ENCODE measurements at places on chromosomes 16 and 17.

DNA sequence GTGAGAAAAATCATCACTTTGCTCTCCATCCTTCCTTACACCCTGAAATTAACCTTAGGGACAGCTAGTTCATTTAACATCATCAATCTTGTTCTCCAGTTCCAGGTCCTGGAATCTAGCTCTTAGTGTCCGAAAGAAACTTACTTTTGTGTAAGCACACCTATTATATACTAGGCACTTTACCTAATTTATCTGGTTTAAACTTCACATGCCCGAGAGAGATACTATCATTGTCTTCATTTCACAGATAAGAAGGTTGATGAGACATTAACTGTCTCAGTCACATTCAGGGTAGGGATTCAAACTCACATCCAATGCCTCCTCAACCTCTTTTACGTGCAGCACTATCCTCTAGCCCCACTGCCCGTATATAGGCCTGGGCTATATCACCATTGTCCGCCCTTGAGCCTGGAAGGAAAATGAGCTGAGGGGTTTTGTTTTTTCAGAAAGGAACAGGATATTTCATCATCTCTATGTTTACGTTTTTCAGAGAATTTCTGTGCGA is 501 bp upstream of the AP2B1 start:
- no peak for DNase-seq

DNA sequence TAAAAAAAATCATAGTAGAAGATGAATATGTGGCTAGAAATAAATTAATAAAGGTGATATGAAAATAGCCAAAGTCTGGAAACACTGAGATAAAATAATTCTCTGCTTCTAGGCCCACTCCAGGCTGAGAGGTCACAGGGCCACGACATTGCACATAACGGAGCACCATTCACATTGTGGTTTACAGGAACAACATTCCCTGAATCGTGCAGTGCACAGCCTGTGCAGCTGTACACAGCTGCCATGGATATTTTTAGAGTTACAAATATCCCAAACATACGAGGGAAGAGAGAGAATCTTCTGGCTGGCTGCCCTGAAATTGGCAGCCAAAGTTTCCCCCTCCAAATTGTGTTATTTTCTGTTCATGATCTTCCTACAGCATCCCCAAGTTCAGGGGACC is 68.8 kb downstream of the GSG1L start:
- no peak for DNase-seq

- DNase-seq, result no peak
These were observed 20.2 kb downstream of the ENPP7 start for GRCh38 chr17:79750650-79751545.

- no peak for DNase-seq
These were observed 5.6 kb downstream of the PLEKHG4 start for GRCh38 chr16:67284699-67285646.

GRCh38 chr17:83204230-83204725 is 124.9 kb downstream of the METRNL start:
- no peak for DNase-seq

DNA sequence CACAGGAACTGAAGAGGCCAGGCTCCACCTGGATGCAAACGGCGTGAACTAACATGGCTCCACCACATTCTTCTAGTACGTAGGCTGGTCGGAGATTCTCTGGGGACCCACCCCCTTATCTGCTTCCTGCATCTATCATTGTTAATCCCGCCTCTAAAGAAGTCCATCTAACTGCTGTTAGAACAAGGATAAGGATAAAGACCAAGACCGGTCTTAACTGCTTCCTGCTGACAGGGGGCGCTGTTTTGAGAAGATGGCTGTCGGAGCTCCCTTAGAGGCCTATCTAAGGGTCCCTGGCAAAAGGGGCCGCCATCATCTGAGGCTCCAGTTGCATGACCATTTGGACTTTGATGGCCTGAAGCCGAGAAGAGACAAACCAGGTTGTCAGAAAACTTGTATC is 25.8 kb upstream of the TNFSF12 start:
- peak; percentile 8 for DNase-seq

GRCh38 chr16:1645914-1646525 is 32.1 kb upstream of the JPT2 start:
- DNase-seq, result peak; percentile 22

DNA sequence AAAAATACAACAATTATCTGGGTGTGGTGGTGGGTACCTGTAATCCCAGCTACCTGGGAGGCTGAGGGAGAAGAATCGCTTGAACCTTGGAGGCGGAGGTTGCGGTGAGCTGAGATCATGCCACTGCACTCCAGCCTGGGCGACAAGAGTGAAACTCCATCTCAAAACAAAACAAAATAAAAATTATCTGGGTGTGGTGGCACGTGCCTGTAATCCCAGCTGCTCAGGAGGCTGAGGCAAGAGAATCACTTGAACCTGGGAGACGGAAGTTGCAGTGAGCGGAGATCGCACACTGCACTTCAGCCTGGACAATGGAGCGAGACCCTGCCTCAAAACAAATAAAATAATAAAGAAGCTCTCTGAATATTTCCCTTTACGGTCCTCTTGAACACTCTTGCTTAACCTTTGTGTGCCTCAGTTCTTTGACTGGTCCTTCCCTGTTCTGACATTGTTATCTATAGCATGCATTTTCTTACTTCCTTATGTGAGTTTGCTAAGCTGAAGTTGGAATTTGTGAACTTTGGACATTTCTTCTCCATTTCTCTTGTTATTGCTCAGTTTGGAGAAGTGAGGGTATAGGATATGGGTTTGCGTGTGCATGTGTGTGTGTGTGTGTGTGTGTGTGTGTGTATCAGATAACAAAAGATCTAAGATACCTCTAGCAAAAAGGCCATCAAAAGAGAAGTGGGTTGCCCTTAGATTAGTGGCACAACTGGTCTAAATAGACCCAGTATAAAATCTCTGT is 29.7 kb upstream of the WSB1 start:
- no peak for DNase-seq

- DNase-seq, result no peak
These were observed 17.4 kb downstream of the WNT9B start for GRCh38 chr17:46868689-46869187.

- no peak for DNase-seq
These were observed 505.0 kb downstream of the HS3ST4 start for GRCh38 chr16:26196802-26197201.

DNA sequence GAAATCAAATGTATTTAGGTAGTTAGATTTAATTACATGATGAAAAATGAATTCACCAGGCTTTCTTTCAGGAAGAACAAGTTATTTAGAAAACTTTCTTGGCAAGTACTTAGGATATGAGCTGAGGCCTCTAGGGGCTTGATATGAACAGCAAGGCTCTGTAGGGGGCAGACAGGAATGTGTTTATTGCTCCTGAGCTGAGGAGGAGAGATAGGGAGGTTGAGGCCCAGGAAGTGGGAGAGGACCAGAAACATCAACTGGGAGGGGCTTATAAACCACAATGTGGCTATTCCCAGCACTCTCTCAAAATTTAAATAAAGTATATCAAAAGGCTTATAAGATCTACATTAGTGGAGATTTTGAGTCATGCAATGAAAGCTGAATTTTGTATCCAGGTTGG is 154.0 kb upstream of the MAF start:
- DNase-seq, result no peak

GRCh38 chr17:79562192-79562930 is 48.5 kb downstream of the RBFOX3 start:
- no peak for DNase-seq

- no peak for DNase-seq
These were observed 83.2 kb downstream of the ARHGAP23 start for GRCh38 chr17:38511150-38512108.

DNA sequence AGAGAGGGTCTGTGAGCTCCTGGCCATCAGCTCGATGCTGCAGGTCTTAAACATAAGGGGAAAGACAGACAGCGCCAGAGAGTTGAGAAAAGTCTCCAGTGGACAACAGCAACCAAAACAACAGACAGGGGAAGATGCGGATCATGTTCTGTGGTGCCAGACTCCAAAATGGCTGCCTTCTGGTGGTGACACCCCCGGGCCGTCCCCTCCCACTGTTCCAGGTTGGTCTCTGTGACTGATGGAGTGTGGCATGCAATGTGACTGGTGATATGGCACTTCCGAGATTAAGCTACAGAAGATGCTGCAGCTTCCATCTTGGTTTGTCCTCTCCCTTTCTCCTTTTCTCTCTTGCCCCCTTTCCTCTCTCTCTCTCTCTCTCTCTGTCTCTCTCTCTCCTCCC is 40.4 kb upstream of the RBFOX3 start:
- DNase-seq, result no peak

GRCh38 chr17:327296-327695 is 25.3 kb downstream of the RPH3AL start:
- DNase-seq, result no peak

GRCh38 chr17:58276423-58276822 is 4.3 kb downstream of the MPO start:
- no peak for DNase-seq

DNA sequence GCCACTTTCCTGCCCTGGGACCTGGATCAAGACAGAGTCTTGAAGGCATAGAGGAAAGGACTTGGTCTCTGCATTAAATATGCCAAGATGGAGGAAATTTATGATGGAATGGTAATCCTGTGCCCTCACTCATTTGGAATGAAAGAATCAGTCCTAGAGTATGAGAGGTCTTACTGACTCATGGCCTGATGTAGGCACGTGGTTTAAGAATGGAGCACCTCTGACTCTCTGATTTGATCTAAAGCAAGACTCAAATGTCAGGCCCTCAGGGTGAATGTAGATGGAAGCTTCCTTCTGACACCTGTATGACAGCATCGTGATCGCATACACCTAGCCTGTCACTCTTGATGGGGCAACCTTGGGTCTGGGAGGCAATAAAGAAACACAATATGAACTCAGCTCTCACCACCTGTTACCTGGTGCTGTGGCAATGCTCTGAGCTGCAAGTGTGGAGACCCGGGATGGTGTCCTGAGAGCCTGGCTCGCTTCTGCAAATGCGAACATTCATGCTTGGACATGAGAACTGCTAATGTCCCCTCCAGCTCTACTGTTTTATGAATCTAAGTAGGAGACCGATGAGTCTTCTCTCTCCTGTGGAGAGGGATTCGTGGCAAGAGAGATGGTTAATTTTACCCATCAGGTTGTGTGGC is 229.9 kb downstream of the ABCC12 start:
- DNase-seq, result no peak

GRCh38 chr16:57277586-57277985 is 6.9 kb downstream of the PLLP start:
- DNase-seq, result peak; percentile 54

- DNase-seq, result no peak
These were observed 10.1 kb downstream of the C16orf90 start for GRCh38 chr16:3485097-3485745.

DNA sequence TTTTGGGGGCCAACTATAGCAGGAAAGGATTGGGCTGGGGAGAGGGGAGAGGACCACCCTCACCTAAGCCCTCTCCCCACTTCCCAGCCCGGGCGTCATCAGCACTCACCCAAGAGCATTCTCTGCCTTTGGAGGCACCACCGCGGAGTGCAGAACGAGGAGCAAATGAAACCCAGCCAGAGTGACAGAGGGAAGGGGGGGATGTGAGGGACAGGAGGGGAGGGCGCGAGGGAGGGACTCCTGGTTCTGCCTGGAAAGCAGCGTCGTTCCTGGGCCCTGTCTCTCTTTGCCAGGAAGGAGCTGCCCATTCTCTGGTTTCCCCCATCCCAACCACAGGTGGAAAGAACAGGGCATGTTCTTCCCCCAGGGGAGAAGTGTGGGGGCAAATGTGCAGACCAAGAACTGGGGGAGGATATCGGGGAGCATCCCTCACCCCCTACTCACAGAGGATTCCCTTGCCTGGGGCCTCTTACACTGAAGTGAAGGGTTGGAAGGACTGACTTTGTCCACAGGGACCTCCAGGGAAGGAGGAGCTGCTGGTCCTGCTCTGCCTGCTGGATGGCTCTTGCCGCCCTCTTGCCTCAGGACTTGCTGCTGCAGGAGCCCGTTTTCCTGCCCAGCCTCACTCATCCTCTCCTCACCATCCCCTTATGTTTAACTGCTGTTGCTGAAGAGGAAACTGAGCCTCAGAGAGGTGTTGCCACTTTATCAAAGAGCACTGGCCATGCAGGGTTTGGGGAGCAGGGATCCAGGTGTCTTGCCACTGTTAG is 3.5 kb upstream of the C17orf113 start:
- DNase-seq, result no peak

- DNase-seq, result no peak
These were observed 18.4 kb downstream of the TUBD1 start for GRCh38 chr17:59874376-59874775.

DNA sequence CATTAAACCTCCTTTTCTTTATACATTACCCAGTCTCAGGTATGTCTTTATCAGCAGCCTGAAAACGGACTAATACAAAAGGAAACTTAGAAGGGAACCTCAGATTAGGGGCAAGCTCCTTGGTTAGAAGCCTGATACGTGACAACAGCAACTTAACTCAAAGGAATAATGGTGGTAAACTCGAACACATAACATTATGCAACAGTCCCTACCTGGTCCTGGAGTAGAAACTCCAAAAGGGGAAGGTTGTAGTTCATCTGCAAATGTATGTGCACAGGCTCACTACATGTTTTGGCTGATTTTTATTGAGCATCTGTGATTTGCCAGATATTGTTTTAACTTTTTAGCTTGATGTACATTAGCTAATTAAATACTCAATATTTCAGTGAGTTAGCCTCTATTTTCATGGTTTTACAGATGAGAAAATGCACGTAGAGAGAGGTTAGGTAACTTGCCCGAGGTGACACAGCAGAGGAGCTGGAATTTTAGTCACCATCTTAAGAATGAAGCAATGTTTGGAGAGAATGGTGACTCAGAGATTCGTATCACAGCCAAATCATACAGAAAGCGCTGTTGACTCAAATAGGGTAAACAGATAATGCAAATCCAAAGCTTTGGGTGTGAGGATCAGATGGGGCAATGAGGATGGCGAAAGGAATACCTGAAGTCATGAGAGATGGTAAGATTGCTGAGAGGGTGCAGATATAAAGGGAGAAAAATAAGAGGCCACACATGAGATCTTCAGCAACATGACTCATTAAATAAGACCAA is 194.9 kb upstream of the RBFOX1 start:
- no peak for DNase-seq

DNA sequence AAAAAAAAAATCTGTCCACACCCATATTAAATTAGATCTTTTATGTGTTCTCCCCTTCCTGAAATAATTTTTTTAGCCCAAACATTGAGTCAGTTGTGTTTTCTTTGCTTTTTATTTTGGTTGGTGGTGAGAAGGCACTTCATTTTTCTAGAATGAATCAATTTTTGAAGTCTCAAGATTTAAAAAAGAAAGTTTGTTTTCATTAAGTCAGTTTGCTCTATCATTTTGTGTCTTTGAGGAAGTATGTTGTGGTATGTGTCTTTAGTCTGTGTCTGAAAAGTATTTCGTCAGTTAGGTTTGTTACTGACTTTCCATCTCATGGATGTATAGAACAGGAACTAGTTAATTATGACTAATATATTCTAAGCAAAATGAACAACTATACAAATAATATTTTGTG is 3.8 kb downstream of the IGF2BP1 start:
- no peak for DNase-seq

GRCh38 chr16:77788181-77789084 is at the start of gene VAT1L:
VAT1L (plus strand) TSS chr16:77788564; CDS start chr16:77788683, 119 bp downstream.
- no peak for DNase-seq

- no peak for DNase-seq
These were observed 22.3 kb upstream of the ZNHIT3 start for GRCh38 chr17:36463916-36464764.

- no peak for DNase-seq
These were observed 35.8 kb downstream of the AKAP1 start for GRCh38 chr17:57120814-57121213.

- no peak for DNase-seq
These were observed 40.8 kb upstream of the VPS4A start for GRCh38 chr16:69270395-69270794.

- no peak for DNase-seq
These were observed 190.7 kb downstream of the CCT6B start for GRCh38 chr17:34770586-34770985.

Measured in stimulated activated CD4-positive, alpha-beta T cell treated with anti-CD3 and anti-CD28 coated beads, TNF-alpha, amount 100 ng/mL, for 24 hours (primary cell).